ENCODE measurements at places on chromosomes 5 and 9.

- no peak for DNase-seq
Measured at GRCh38 chr5:80031109-80031508, 4.0 kb upstream of the THBS4 start.

GRCh38 chr5:19767987-19768386, 220.0 kb downstream of the CDH18 start:
- DNase-seq: no peak

- DNase-seq: no peak
Measured at GRCh38 chr9:99385215-99385614, 163.1 kb downstream of the SEC61B start.

GRCh38 chr5:37400501-37400900, 21.4 kb downstream of the WDR70 start:
- no peak for DNase-seq

Data from osteoblast (primary cell).